ENCODE measurements at places on chromosomes 1 and 21.

GRCh38 chr21:45225741-45226327 is 61.9 kb downstream of the POFUT2 start:
- DNase-seq = no peak

DNA sequence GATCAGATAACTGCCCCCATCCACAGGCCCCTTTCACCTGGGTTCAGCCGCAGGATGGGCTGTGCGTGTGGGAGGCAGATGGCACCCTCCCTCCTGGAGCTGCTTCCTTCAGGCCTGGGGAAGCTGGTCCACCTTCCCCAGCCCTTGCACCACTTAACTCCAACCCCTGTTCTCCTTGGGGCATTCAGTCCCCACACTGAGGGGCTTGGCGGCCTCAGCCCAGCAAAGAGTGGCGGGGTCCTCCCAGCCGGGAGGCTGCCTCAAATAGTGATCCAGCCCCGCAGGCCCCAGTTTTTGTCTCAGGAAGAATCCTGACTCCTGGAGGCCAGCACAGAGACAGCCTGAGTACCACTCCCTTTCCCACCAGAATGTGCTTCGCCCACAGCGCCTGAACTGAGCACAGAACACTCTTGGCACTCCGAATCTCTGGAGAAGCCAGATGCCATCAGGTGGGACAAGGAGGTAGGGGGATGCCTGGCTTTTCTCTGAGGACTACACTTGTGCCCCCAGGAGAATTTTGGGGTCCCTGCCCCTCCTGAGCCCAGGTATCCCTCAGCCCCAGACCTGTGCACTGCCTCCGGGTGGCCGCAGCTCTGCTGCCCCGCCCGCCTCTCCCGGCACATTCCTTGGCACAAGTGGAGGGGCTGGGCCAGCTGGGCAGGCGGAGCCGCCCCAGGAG is 936 bp downstream of the PAQR6 start:
- no peak for DNase-seq

- no peak for DNase-seq
Observed at GRCh38 chr1:213183036-213183672, 132.1 kb downstream of the RPS6KC1 start.

DNA sequence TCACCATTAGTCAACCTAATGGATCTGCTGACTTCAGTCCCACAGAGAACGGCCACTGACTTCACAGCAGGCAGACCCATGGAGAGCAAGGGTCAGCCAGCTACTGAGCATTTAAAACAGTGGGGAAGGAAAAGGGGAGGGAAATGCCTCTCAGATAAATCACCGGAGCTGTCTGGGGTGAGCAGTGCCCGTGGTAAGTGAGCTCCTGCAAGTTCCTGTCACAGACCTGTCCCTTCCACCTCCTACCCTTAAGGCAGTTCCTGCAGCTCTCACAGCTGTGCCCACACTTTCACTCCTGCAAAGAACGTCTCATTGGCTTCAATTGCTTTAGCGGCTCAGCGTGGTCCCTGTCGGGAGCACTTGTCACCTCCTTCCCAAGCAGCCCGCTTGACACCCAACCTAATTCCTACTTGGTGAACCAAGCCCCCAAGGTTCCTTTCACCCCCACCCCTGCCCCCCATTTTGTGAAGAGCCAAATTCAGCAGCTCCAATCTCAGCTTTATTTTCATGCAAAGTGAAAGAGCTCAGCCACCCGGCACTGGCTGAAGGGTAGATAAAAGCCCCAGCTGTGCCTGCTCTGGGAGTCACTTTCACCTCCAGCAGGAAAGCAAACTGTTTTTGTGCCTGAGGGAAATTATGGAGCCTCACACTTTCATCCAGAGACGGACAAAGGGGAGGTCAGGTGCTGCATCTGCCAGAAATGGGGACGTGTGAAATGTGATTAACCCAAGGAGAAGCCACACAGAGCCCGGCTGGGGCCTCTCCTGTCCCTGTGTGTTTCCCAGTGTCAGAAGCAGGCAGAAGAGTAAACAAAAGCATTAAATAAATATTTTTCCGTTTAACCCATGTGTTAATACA is 306.2 kb downstream of the TTLL7 start:
- DNase-seq = peak; percentile 80

GRCh38 chr1:57826535-57826934 is 402.7 kb upstream of the DAB1 start:
- DNase-seq = no peak

DNA sequence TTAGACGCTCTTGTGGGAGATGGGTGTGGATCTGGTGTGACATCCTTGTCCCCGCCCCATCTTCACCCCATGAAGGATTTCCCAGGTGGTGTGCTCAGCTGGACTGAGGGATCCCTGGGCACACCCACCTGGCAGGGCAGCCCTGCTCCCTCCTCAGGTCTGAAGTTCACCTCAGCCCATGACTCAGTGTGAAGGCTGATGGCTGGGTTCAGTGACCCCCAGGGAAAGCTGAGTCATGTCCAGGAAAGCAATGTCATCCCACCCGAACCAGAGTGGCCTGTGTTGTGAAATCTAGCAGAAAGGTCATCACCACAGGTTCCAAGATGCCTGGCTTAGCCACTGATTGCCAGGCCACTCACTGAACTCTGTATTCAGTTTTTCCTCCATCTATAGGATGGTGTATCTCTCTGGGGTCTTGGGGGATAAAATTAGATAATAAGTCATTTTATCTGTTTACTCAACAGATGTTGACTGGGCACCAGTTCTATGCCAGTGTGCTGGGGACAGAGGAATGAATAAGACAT is 97.7 kb upstream of the JUN start:
- no peak for DNase-seq

DNA sequence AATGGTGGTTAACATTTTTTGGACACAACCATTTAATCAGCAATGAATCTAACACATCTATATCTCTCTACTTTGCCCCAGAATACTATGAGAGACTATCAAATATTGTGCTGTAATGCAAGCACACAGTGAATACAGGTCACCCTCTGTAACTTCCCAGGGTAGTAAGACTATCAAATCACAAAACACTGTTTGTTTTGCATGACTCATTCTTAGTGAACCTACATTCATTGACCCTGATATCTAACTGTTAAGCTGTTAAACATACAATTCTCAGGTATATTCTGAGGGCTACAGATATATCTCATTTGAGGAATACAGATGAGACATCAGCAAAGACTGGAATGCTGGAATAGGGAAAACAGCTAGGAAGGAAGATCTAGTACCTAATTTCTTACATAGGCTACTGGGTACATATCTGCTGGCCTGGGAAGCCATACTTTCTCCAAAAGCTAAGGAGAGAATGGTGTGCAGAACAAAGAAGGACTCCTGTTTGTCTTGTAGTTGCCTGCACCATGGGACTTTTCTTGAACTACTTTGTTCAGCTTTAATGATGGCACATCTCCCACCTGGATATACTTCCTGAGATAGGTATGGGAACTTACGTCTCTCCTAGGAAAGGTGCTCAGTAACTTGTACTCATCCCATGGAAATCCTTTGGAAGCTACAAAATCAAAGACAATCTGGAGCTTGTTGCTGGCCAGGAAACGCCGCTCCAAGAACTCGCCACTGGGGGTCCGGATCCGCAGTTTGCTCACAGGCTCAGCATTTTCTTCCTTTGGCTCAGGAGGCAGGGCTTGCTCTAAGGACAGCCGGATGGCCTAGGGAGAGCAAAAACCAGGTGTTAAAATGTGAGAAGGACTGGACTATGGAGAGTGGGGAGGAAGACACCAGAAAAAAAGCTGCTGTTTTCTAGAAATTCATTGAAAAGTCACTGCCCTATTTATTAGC is 51.9 kb upstream of the DMRTA2 start:
- DNase-seq = peak; percentile 75

- DNase-seq = no peak
Observed at GRCh38 chr21:46254208-46254975, 25.8 kb upstream of the LSS start.

- no peak for DNase-seq
Observed at GRCh38 chr1:108877348-108878159, 769 bp downstream of the GPSM2 start.

GRCh38 chr1:112308716-112309115 is 87.3 kb upstream of the CTTNBP2NL start:
- DNase-seq = no peak

- no peak for DNase-seq
Observed at GRCh38 chr1:183209533-183210158, 23.6 kb downstream of the LAMC2 start.

DNA sequence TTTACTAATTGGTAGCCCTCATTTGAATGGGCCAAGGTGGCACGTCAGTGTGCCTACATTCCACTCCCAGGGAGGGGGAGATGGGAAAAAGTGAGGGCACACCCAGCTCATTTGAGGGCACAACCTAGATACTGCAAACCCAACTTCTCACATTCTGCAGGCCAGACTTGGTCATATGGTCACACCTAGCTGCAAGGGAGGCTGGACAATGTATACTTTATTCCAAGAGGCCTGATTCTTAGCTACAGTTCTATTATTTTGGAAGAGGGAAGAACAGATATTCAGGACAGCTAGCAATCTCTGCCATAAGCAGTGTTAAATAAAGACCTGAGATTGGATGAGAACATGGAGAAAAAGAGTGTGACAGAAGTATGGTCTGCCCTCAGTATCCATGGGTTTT is 180.4 kb downstream of the ROR1 start:
- DNase-seq = no peak

- no peak for DNase-seq
Observed at GRCh38 chr1:209086486-209087192, 496.9 kb upstream of the CAMK1G start.

DNA sequence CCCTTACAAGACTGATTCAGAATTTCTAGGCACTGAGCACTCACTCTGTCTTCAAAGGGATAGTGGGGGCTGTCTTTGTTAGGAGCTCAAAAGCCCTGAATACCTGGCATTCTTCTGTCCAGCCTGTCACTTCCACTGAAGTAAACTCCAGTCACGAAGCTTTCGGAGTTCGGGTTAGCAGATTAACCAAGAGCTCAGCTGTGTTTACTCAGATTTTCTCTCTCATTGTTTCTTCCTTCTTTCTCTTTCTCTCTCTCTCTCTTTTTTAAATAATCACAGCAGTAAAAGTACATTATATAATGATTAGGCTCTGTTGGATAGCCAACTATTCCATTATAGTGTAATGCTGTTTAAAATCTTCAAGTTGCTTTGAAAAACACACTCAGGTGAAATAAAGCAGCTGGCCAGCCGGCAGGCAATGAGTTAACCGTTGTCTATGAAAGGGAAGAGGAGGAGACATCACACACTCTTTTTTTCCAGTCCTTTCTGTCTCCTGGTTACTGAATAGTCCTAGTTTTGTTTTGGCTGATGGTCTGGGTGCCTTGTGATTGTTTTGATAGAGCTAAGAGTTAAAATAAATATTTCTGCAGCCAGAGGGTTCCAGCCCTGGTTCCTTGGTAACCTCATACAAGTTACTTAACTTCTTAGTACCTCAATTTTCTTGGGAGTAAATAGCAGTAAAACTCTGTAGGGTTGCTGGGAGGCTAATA is 89.8 kb downstream of the ADSS2 start:
- DNase-seq = peak; percentile 74

GRCh38 chr1:230797376-230797920 is 50.3 kb downstream of the CAPN9 start:
- DNase-seq = no peak

- peak; percentile 23 for DNase-seq
Observed at GRCh38 chr1:228282329-228283042, 74.6 kb downstream of the OBSCN start.

DNA sequence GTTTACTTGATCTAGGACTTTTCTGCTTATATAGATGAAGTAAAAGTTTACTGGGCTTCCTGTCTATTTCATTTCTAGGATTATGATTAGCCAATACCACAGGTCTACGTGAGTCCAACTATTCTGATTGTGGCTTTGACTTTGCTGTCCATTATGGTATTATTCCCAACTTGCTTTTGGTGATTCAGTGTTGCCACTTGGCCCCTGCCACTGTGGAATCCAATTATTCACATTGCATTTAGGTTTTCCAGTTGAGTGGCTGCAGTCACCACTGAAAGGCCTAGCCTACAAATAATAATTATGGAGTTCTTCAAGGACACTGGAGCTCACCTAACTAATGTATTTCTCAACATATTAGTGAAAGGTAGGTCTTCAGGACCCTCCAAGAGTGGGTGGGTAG is 574.3 kb upstream of the USP24 start:
- no peak for DNase-seq

GRCh38 chr1:78275906-78276685 is 214.7 kb upstream of the PTGFR start:
- DNase-seq = no peak

DNA sequence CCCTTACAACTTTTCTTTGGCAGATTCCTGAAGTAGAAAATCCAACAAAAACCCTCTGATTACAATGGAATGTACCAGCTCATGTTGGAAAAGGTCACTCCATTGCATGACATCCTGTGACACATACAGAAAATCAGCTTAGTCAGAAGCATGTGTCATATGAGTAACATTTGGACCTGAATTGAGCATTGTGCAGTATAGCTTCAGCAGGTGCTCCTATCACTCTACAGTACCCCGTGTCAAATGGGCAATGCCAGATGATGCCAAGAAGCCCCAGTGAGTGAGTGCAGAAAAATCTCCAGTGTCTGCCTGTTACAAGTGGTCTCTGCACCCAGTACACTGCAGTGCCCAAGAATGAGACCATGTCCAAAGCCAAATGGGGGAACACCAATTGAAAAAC is 129.7 kb upstream of the RUNX1 start:
- no peak for DNase-seq

GRCh38 chr1:194055536-194055935 is 869.1 kb upstream of the B3GALT2 start:
- no peak for DNase-seq

DNA sequence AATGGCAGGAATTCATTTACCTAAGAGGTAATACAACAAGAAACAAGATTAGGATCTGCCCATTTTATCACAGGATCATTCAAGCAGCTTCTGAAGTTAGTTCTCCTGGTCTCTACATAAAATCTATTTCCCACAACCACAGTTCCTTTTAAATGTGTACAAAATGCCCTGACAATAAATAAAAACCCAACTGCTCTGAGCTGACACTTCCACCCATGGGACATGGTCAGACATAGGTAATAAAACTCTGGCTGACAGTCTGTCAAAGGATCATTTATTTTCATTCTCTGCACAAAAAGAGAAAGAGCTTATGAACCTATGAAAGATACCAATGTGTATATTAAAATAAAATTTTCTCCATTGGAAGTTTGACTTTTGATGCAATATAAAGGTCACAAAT is 145.4 kb upstream of the PALMD start:
- DNase-seq = no peak

- no peak for DNase-seq
Observed at GRCh38 chr21:29245863-29246262, 52.9 kb upstream of the BACH1 start.

DNA sequence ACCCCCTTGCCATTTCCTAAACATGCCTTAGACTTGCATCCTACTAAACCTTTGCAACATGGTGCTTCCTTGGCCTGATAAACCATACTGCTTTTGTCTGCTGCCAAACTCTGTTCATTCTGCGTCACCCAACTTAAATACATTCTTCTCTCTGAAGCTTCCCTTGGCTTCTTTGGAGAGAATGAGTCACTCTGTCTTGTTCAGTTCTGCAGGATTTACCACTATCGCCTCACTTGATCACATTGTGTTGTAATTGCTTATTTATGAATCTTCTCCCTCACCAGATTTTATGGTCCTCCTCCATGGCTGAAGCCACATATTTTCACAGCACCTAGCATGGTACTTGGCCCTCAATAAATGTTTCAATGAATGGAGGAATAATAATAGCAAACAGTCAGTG is 21.7 kb upstream of the TUT4 start:
- DNase-seq = no peak

- DNase-seq = no peak
Observed at GRCh38 chr1:25643929-25644328, 27.3 kb downstream of the MAN1C1 start.

Data from H9 (cell line).